ENCODE measurements at places on chromosomes 11 and 22.
A peak's percentile ranks its signal among the peaks of the same experiment; 100 is the strongest.

- DNase-seq: no peak
Measured at GRCh38 chr11:100823360-100823759, 136.3 kb downstream of the ARHGAP42 start.

GRCh38 chr22:37230673-37231405, 13.2 kb downstream of the RAC2 start:
- no peak for DNase-seq

DNA sequence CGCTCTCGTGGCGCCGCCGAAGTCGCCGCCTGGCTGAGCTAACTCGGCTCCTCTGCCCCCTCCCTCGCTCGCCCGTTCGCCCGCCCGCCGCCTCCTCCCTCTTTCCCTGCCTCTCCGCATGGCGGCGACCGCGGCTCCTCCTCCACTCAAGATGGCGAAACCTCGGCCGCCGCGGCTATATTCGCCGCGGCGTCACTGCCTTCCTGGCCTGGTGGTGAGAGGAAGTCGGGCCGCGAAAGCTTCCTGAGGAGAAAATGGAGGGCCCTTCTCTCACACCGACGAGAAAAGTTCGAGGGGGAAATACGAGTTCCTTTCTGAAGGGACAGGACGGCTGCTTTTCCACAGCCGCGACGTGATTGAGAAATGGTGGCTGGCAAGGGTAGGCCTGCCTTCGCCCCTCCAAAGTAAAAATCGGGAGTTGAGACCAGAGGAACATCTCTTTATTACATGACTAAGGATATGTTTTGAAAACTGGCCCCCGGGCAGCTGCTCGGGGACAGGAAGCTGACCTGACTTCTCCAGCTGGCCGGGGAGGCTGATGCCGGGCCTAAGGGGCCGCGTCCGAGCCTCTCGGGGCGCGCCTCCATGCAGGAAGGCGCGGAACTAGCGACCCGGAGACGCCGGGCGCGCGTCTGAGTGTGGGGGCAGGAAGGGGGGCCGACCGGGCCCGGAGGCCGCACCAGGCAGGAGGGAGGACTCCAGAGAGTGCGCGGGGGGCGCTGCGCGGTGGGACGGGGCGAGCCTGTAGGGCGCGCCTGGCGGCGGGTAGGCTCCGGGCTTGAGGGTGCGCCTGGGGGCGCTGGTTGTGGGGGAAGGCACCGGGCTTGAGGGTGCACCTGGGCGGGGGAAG, at the start of gene DDX6:
Gene DDX6 (minus strand): TSS at position 54 of the 850 bp plus-strand sequence. CDS start 4,913 bp downstream, outside the sequence.
- DNase-seq: peak; percentile 94

DNA sequence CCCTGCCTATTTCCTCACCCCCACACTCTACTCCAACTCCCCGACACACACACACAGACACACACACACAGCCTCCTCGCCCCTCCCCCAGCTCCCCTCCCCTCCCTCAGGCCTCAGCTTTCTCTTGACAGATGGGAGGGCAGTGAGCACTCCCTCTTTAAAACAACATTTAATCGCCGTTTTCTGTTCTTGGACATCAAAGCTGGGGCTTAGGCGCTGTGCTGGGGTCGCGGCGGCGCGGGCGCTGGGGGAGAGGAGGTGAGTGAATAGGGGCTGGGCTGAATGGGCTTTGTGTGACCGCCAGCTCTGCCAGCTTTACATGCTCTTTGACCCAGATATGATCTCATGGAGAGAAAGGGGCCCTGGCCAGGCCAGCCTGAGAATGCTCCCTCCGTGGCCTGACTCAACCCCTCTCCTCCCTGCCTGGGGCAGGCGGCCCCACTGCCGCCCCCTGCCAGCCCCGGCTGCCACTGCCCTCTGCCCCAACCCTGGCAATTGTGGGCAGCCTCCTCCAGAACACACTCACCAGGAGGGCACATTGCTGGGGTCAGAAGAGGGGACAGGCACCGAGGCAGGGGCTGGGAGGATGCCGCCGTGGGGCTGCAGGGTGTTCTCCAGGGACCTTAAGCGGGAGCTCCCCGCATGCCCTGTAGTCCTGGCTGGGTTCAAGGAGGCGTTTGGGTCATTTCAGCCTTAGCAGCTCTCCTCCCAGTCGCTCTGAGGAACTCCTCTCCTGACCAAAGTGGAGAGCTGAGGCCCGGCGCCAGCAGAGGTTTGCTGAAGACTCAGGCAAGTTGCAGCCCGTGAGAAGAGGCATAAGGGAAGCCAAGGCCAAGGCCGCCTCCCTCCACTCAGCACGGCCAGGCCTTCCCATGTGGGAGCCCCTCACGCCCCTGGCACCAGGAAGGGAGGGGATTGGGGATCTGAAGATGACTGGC, 38.3 kb upstream of the NNMT start:
- no peak for DNase-seq

DNA sequence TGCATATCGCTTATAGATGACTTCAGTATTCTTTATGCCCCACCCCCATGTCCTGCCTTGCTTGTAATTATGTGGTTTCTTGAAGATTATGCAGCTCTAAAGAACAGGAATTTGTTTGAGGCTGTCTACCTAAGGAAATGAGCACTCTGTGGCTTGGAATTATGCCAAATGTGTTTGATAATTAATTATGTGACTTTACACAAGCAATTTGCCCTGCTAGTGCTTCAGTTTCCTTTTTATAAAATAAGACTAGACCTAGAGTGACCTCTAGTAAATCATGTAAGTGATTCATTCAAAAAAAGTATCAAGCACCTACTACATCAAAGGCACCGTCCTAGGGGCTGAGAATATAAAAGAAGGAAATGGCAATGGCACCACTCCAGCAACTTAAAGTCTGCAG, 491.5 kb upstream of the KIRREL3 start:
- DNase-seq: no peak

All from suppressor macrophage treated with lipopolysaccharide for 1 hour (primary cell).